Stimulated activated naive B cell treated with anti-CD40 and anti-IgM and Interleukin-4, amounts not matched to agents 10 μg/mL and 1 μg/mL and 100 μg/mL, for 72 hours (primary cell): ENCODE measurements at places on chromosomes 6 and 20.

GRCh38 chr6:132484680-132485018 lies 28.3 kb downstream of the STX7 start:
- no peak for DNase-seq

DNA sequence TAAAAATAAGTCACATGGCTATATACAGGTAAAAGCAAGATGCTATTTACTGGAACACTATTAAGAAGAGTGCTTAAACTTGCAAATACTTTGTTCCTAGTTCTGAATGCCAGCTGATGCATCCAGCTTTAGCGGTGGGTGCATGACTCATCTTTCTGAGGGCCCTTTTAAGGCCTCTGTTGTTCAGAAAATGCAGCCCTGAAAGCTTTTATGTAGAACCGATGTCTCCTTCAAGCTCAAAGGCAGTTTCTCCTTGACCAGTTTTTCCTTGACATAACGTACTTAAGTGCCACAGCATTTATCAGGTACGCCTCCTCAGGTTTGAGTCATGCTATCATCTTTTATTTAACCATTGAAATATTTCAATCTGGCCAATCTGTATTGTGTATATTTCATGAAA lies 82.8 kb downstream of the MLIP start:
- no peak for DNase-seq

- no peak for DNase-seq
Observed at GRCh38 chr6:3294396-3294795, 35.6 kb downstream of the PSMG4 start.

DNA sequence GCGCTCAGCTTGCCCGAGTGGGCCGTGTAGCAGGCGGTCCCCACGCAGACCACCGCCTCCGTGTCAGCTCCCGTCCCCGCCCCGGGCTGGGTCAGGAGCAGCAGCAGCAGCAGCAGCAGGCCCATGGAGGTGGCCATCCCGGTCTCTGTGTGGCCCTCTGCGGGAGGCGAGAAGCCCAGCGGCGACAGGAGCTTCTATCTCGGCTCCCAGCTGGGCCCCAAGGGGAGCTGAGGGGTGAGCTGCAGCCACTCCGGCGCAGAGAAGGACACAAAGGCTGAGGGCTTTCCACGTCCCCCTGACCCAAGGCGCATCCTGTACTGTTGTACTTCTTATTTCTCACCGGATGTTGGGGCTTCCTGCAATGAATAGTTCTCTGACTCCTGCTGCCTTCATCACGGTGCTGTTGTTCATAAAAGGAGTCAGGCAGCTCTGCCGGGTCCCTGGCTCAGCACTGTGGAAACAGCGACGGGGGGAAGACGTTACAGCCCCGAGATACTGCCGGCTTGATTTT lies at the start of gene CD93:
Gene CD93 (minus strand): TSS at position 269 of the 511 bp plus-strand sequence. CDS start 132 bp downstream, at position 137.
- DNase-seq = no peak

- no peak for DNase-seq
Observed at GRCh38 chr20:58598211-58599015, 52.7 kb upstream of the STX16 start.

DNA sequence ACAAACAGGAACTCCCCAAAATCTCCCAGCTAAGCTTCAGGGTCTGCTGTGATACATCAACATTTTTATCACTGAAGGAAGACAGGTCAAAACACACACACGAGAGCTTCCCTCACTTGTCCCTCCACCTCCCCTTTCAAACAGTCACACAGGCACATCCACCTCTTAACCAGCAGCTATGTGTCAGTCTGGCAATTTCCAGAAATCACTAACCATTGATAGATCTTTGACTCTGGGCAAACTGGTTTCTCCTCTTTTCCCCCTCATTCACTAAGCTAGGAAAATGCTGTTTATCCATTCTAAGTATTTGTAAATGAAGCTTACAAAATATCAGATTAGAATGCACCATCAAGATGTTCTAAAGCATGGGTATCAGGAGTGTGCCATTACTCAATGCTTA lies 87.8 kb downstream of the DCDC2 start:
- no peak for DNase-seq

DNA sequence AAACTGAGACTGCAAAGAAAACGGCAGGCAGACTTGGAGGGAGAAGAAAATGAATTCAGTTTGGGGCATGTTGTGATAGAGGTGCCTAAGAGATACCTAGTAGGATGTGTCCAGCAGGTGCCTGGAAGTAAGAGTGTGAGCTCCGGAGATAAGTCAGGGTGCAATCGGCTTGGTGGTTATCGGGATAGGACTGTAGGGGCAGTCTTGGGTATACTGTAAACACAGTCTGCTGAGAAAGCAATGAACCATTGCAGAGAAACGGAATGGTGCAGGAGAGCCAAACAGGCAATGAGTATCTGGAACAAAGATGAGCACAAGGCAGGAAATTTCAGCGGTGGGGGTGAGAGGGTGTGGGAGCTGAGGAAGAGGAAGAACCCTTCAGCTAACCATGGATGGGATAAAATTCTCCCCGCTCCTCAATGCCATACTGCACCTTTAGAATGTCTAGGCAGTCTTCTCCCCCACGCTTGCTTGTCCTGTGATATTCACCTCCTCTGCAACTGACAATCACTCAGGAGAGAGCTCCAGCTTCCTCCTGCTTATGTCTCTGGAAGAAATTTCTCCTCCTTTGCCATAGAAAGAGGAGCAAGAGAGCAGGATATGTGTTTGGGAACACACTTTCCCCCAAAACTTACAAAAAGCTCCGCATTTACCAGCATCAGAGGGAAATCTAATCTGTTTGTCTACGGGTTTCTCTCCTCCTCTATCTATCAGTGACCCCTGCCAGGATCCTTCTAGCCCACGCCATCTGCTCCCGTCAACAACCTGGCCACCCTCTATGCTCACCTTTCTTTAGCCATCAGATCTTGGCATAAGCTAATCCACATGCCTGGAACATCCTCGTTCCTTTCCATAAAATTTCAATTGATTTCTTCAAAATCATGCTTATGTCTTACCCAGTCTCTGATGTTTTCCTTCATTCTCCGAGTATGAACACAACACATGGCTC lies 381.7 kb upstream of the JARID2 start:
- no peak for DNase-seq

- DNase-seq = no peak
Observed at GRCh38 chr6:119334535-119335264, 14.9 kb downstream of the MAN1A1 start.

DNA sequence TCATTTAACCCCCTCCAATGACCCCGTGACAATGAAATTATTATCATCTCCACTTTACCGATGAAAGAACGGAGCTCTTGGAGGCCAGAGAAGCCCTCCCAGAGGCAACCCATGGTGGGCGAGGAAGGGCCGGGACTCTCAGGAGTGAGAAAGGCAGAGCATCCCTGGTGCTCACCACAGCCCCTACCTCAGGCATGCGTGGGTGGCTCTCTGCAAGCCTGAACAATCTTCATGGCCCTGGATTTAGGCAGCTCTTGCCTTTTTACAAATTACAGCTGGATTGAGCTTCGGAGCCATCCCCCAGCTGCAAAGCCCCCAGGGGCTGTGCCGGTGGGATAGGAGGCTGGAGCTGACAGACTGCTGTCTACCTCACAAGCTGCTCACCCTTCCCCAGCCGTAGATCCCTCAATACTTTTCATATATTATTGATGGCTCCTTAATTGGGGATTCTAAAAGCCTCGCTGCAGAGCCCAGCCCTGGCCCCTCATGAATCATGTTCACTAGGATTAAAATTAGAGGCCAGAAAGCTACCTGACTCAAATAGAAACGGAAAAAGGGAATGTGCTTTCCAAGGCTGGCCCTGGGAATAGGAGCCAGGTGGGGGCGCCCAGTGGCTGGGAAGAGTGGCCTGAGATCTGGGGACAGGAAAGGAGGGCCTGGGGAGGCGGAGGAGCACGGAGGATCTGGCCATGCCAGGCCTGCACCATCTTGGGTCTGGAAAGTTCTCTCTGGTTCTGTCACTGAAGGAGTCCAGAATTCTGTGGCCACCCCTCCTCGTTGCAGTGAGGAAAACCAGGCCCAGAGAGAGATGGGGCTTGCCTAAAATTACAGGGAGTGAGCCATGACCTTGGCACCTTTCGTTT lies 29.1 kb downstream of the CPNE5 start:
- no peak for DNase-seq

GRCh38 chr6:157267654-157268053 lies 55.7 kb downstream of the TMEM242 start:
- no peak for DNase-seq

GRCh38 chr20:61579908-61580307 lies 327.8 kb downstream of the CDH4 start:
- DNase-seq = no peak

DNA sequence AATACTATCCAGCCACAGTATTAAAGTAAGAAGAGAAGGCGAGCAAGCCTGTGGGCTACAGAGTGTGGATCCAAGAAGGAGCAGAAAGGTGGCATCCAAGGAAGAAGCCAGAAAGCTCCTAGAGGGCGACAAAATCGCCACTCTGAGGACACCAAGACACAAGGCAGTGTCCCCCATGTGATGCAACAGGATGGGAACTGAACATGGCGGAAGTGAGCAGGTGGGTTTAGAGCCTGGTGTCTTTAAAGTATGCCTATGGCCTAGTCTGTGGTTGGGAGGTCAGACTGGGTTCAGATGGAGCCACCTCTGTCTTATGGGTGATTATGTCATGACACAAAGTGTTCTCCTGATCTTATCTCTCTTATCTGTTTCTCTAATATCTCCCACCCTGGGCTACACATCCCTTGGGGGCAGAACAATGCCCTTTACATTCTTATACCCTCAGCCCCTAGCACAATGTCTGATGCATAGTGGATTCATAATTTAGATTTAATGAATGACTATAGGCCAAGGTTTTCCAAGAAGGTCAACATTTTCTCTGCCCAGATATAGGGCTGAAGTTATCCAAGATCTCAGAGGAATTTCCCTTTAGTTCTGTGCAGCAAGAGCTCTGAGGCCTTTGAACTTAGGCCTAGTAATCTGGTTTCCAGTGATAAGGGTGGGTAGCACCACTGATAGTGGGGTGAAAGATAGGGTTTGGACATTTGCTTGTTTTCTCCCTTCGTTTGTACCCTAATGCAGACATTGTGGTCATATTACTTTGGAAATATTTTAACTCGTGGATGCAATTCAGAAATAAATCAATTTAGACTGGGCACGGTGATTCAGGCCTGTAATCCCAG lies 167.3 kb upstream of the AKIRIN2 start:
- DNase-seq = no peak

- DNase-seq = no peak
Observed at GRCh38 chr6:74805916-74806696, 399.7 kb downstream of the COL12A1 start.

DNA sequence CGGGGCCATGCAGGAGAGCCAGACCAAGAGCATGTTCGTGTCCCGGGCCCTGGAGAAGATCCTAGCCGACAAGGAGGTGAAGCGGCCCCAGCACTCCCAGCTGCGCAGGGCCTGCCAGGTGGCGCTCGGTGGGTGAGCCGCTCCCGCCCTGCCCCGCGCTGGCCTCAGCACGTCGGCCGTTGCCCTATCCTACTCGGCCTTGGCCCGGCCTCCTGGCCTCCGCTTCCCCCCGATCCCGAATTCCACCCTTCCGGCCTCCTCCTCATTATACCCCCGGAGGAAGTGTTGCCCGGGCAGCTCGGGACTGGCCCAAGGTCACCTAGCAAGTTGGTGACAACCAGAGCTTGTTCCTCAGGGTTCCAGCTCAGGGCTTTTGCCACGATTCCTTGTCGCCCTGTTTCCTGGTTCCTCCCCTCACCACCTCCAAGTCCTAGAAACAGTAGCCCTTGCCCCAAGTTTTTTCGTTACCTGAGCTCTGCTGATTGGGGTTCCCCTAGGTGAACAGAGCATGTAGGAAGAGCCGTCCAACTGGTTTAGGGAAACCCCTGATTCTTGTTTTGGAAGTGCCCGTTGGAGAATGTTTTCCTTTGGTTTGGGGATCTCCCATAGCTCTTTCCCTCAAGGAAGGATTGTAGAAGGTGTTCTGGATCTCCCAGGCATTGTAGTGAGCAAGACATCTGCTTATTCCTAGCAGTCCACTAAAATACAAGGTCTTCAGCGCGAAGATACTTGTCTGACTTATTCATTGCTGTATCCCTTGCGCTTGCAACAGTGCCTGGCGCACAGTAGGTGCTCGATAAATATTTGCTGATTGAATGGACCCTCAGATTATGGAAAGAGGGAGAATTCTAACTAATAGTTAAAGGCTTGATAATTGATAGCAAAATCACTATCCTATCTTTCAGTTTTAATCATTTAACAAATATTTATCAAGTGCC lies 641 bp downstream of the ARFGEF2 start:
- DNase-seq = no peak

- DNase-seq = no peak
Observed at GRCh38 chr6:54617730-54618129, 228.8 kb upstream of the FAM83B start.

DNA sequence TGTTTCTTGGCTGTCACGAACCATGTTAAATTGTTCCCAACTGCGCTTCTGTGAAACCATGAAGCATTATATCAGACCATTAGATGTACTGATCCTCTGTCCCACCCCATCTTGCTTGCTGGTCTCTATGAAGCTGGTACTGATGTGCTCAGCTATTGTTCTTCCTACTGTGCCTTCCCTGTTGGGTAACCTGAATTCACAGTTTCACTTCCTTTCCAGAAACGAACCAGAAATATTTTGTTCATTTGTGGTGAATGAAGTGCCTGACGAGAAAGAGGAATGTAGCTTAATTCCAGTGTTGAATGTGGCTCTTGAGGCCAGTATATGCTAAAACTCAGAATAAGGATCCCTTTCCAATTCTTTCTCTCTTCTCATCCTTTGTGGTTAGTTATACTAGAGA lies 58.1 kb upstream of the SNAP91 start:
- no peak for DNase-seq

- no peak for DNase-seq
Observed at GRCh38 chr6:113636357-113636824, 220.8 kb upstream of the MARCKS start.

DNA sequence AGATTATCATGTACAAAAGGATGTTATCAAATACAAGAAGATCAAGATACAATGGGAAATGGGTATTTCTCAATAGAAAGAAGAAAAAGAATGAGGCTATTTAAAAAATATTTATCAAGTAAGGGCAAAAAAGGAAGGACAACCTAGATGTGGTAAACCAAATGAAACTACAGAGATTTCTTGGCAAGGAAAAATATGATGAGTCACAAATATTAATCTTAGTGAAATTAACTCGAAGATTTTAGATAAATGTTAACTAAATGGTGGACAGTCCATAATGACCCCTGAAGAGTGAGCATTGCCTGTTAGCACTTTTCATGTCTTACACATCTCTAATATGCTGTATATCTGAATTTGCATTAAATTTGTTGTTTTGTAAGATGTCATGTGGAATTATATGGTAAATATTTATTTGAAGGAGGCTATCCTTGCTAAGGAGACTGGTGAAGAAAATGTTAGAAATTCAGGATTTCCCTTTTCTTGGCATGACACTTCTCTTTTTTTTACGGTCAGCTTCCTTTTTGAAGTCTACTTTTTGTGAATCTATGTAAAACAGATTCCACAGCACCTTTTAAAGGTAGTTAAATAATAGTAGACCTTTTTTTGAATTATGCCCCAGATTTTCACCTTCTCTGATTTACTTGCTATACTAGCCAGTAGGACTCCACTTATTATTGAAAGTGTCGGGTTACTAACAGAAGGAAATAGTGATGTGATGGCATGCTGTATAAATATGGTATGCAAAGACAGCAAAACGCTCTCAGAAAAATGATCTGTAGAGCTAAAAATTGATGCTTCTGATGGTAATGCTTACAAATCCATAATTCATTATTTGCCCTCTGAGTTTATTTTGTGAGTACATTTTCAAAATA lies 120.5 kb downstream of the HIVEP1 start:
- no peak for DNase-seq
